Liver (tissue), 10 donors: ENCODE measurements at places on chromosomes 1 and 21. TPM values are rescaled to one million over a fixed set of nuclear protein-coding genes. Genes with fewer than 3 reads are reported as not detected.

- no peak for DNase-seq
These were observed 15.7 kb upstream of the RASSF5 start for GRCh38 chr1:206491616-206492015.

DNA sequence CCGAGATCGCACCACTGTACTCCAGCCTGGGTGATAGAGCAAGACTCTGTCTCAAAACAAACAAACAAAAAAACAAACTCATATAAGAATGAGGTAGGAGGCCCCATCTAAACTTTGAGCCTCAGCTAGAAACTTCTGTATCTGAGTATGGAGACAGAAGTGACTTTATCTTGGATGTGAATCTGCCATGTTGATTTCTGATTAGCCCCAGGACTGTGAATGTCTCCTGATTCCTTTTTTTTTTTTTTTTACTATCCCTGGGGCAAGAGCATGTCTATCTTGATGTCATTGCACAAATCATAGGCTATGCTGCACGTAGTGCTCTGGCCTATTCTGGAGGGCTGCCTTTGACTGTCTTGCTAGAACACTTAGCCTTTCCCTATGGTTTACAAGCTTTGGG, 211.0 kb downstream of the PTPRU start:
- DNase-seq: no peak

DNA sequence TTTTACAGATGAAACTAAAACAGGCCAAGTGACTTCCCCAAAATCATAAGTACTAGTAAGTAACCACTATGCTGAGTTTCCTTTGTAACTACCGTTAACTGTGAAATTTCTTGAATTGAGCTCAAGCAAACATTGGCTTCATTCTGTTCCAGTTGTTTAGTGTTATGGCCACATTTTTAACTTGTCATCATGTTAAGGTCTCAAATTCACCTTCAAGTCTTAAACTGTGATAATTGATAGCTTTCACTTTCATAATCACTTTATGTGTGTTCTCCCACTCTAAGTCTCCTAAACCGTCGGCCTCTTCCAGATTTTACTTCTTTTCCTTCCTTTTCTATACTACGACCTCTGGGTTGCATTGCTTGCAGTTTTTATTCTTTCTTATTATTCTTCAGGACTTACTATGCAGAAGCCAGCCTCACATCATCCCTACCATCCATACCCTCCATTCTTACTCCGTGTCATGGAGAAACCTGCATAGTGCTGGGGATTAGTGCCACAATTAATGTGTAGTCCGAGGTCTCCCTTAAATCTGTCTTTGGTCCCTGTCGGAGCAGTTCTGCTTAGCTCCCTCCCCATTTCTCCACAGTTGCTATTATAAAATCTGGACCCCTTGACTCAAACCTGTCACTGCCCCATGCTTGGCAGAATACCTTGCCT, 5.8 kb downstream of the KIF1B start:
- DNase-seq: no peak

GRCh38 chr1:229397762-229398161, 36.1 kb downstream of the ACTA1 start:
- DNase-seq: no peak

- DNase-seq: no peak
These were observed 8.8 kb upstream of the ID3 start for GRCh38 chr1:23567996-23568607.

DNA sequence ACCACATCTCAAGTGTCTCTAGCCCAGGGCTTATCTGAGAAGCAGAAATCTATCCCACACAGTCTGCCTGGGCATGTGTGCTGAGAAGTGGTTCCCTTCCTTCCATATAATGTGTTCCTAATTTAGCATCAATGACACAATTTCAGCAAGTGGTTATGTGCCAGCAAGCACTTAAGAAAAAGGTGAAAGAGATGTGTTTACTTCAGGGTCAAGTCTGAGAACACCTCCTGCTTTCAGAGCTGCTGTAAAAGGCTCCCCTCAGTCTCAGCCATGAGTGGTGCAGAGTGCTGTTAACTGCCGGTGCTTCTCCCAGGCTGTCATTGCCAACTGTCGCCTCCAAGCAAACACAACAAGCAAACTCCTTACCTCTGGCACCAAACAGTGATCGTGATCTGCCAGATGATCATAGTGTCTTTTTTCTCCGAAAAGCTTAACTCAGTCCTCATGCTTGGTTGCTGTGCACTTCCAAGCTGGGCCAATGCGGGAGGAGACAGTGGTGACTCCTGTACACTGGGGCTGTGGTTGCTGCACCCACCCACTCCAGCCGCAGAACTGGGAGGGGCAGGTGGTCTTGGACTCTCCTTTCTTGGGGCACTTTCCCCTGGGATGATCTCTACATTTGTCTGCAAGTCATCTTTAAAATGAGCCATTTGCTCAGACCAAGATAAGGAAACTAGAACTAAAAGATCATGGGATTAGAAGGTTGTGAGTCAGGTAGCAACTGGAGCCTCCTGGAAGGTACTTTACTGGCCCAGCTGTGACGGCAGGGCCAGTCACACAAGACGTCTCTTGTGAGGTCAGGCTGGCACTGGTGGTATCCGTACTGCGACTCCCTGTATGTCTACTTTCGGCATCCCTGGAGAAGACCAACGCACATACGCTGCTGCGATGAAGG, 32.4 kb downstream of the ATP1A1 start:
- DNase-seq: no peak

DNA sequence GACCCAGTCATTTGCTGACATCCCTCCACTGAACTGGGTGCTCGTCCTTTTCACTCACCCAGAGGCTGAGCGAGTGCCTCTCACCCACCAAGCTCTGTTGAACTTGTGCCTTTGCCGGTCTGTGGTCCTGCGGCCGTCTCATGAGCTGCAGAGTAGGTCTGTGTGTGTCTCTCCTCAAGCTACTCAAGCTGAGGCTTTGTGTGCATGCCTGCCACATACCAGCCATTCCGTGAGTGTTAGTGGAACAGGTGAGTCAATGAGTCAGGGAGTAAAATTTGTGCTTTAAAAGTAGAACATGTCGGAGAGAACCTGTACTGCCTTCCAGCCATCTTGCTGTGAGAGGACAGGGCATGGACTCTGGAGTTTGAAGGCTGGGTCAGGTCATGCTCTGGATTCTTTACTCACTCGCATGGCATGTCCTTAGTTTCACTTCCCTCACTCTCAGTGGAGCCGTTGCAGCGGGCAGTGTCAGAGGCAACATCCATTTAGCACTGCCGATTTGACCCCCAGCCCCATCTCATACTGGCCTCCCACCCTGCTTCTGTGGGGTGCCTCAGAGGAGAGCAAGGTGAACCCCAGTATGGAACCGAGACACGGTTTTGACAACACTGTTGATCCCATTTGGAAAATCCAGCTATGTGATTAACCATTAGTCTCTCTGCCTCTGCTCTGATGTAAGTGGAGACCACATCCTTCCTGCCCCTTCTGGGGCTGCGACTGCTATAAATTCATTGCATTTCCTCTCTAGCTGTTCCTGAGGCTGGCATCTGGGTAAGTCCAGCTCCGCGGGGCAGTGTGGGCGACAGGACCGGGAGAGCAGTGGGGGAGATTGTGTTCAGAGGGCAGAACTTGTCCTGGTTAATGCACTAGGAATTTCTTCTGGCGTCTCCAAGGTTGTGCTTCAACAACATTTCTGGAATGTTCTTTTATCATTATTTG, at the start of gene NLRP3:
Gene NLRP3 (plus strand): TSS at position 751 of the 939 bp plus-strand sequence. CDS start 2,628 bp downstream, outside the sequence.
- DNase-seq: no peak

DNA sequence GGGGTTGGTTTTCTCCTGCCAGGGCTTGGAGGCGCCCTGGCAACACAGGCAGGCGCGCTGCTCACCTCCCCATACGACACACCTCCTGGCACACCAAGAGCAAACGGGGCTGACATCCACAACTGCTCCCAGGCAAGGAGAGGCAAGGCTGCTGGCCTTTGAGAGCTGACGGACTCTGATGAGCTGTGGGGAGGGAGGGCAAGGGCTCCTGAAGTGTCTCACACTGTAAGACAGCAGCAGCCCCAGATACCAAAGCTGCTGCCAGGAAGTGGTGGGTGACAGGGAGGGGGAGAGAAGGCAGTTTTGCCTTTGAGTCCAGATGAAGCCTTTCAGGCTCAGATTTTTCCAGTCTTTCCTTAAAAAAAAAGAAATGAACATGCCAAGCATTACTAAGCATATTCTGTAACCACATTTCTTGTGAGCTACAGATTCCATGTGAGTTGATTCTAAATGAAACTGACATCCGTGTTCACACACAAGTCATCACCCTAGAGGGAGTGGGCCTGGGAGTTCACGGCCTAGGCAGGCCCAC, 24.3 kb downstream of the PGBD5 start:
- DNase-seq: no peak

- no peak for DNase-seq
These were observed 3.4 kb upstream of the NVL start for GRCh38 chr1:224333309-224333926.

- no peak for DNase-seq
These were observed 323.4 kb downstream of the LTN1 start for GRCh38 chr21:28669321-28669720.

DNA sequence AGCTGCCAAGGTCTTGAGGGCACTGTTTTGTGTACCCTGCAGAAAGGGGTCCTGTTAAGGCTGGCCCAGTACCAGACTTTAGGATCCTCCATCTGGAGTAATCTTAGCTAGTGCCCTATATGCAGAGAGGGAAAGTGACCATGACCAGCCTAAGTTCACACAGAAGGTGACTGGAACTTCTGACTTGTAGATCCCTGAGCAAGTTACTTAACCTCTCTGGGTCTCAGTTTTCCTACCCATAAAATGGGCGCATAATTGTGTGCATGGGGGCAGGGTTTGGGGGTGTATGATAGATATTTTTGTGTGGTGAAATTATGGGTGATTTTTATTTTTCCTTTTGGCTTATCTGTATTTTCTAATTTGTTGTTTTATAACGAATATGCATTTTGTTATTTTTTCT, 3.3 kb upstream of the SHISAL2A start:
- DNase-seq: no peak

DNA sequence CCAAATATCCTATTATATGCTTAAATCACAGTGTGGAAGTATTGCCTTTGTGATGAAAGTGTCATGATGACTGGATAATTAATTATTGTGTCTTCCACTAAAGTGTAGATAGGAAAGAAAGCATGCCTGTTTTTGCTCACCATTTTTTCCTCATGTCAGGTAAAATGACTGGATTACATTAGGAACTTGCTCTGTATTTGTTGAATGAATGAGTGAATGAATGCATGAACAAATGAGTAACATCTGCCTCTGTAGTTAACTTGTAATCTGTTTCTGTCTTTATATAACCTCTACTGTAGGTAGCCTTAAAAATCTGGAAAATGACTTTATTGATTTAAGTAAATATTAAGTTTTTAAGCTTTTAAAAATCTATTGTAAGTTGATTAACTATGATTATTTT, 2.9 kb upstream of the PTPRC start:
- no peak for DNase-seq

GRCh38 chr1:245133995-245134715, 20.6 kb upstream of the KIF26B start:
- DNase-seq: no peak

- DNase-seq: peak; percentile 83
These were observed 44.0 kb downstream of the YARS1 start for GRCh38 chr1:32773018-32773763.

Gene HMGCS2
- total RNA-seq: 297 TPM

Gene FAM76A
- total RNA-seq: 7.4 TPM

Gene AMY2A
- not detected for total RNA-seq

Gene FAM72D
- total RNA-seq: 0.08 TPM
